Subcutaneous adipose tissue (tissue), 4 donors: ENCODE measurements at places on chromosomes 1 and 21. TPM values are rescaled to one million over a fixed set of nuclear protein-coding genes. Genes with fewer than 3 reads are reported as not detected.

The PRR9 gene
- not detected for total RNA-seq

The TLCD4 gene
- 20.9 TPM for total RNA-seq

The SV2A gene
- total RNA-seq: 0.22 TPM

The SYPL2 gene
- 0.82 TPM for total RNA-seq

The IFNLR1 gene
- total RNA-seq: 0.22 TPM

The C1orf167 gene
- 0.17 TPM for total RNA-seq
